Stimulated activated CD4-positive, alpha-beta T cell treated with anti-CD3 and anti-CD28 coated beads, Interleukin-2, amount 100 ng/mL, for 24 hours (primary cell): ENCODE measurements at places on chromosomes 12 and 14.

GRCh38 chr12:91778091-91778832, 367.4 kb downstream of the BTG1 start:
- DNase-seq = no peak

DNA sequence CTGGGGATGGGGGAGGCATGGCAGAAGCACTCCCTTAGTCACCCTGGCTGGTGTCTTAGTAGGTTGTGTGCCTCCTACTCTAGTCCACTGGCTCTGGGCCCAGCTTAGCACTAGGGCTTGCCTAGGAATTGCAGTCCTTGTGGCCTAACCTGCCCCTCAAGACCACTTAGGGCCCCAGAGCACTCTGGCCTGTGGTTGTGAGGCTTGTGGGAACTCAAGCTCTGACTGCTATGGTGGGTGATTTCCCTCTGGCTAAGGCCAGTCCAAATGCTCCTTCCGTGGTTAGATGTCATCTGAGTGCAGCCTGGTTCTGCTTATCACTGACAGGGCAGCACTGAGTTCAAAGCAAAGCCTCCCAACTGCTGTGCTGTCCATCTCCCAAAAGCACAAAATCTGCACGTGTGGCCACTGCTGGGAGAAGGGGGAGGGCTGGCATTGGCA, 20.2 kb downstream of the FGD4 start:
- DNase-seq = no peak

- DNase-seq = no peak
These were observed 377.5 kb downstream of the ADGRD1 start for GRCh38 chr12:131331148-131331750.

- DNase-seq = no peak
These were observed 54.9 kb upstream of the HIF1A start for GRCh38 chr14:61640158-61641136.

GRCh38 chr14:75981426-75982265, at the start of gene TGFB3:
TSS of gene TGFB3 (minus strand) at chr14:75981995. CDS start at chr14:75980893, 1,102 bp downstream.
- DNase-seq = peak; percentile 57

- no peak for DNase-seq
These were observed 36.1 kb downstream of the ASCL1 start for GRCh38 chr12:102993537-102993936.

GRCh38 chr12:26890784-26891183, 47.0 kb downstream of the INTS13 start:
- DNase-seq = no peak

GRCh38 chr12:45131506-45131905, 80.6 kb upstream of the DBX2 start:
- DNase-seq = no peak

DNA sequence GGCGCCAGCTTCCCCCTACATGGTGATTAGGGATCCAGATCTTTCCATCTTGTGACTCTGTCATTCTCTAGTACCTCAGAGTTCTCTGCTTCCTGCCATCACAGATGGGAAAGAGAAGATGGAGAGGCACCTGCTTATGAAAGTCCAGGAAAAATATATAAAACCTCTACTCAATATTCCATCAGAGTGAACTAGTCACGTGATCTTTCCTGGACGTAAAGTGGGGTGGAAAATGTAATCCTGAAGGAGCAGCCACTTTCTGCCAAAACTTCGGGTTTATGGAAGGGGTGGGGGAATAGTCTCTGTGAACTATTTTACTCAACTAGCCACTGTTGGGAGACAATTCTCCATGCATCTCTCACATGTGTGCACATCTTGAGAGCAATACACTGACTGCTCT, 47.7 kb downstream of the STAB2 start:
- DNase-seq = no peak

DNA sequence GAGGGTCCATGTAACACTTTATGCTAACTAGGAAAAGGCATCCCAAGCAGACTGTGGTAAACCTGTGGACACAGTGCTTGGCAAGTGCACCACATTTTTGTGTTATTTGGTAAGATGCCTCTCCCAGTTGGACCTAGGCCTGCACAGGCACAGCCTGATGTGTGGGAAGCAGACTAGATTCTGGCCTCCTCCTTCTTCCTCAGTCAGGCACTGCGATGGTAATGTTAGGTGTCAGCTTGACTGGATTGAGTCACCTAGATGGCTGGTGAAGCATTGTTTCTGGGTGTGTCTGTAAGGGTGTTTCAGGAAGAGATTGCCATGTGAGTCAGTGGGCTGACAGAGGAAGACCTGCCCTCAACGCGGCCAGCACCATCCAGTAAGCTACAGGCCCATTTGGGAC, 25.3 kb upstream of the RHOJ start:
- no peak for DNase-seq

GRCh38 chr12:13135371-13136178, 32.1 kb upstream of the GSG1 start:
- no peak for DNase-seq

DNA sequence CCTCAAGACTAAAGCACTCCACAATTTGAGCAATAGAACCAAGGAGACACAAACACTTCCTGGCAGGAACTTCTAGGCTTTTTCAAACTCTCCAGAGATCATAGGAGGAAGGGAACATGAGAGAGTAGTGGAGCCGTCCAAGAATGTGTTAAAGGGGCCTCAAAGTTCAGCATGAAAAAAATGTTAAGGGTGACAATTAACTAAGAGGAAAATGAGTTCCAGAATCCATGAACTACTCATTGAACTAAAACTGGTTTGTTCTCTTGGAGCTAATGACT, 122.0 kb downstream of the WIF1 start:
- DNase-seq = no peak

- DNase-seq = no peak
These were observed 5.2 kb downstream of the NOP2 start for GRCh38 chr12:6562881-6563280.

- DNase-seq = no peak
These were observed 207.8 kb upstream of the FAR2 start for GRCh38 chr12:28941248-28941647.

- DNase-seq = peak; percentile 51
These were observed at the start of gene CHGA for GRCh38 chr14:92922883-92923743. TSS of gene CHGA (plus strand) at chr14:92923150. CDS start at chr14:92923360, 210 bp downstream.

- DNase-seq = no peak
These were observed 36.4 kb downstream of the NFKBIA start for GRCh38 chr14:35368139-35368460.

GRCh38 chr12:57754411-57755193, at the start of gene MARCHF9:
TSS of gene MARCHF9 (plus strand) at chr12:57755103. CDS start at chr12:57755529, 426 bp downstream.
- peak; percentile 85 for DNase-seq

DNA sequence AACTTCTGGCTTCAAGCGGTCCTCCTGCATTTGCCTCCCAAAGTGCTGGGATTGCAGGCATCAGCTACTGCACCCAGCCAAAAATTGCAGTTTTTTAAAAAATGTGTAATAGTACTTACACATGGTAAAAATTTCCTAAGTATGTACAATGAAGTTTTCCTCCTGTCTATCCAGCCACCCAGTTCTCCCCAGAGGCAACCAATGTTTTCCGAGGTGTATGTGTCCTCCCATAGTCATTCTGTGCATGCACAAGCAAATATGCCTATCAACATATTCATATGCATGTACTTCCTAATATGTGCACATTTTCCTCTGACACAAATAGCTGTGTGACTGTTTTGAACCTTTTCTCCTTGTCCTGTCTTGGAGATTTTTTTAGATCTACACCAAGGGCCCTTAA, 195.0 kb downstream of the SLC5A8 start:
- DNase-seq = no peak

- no peak for DNase-seq
These were observed 48.5 kb downstream of the CHST11 start for GRCh38 chr12:104505095-104505818.

GRCh38 chr12:124847113-124848074, 16.3 kb downstream of the SCARB1 start:
- no peak for DNase-seq

DNA sequence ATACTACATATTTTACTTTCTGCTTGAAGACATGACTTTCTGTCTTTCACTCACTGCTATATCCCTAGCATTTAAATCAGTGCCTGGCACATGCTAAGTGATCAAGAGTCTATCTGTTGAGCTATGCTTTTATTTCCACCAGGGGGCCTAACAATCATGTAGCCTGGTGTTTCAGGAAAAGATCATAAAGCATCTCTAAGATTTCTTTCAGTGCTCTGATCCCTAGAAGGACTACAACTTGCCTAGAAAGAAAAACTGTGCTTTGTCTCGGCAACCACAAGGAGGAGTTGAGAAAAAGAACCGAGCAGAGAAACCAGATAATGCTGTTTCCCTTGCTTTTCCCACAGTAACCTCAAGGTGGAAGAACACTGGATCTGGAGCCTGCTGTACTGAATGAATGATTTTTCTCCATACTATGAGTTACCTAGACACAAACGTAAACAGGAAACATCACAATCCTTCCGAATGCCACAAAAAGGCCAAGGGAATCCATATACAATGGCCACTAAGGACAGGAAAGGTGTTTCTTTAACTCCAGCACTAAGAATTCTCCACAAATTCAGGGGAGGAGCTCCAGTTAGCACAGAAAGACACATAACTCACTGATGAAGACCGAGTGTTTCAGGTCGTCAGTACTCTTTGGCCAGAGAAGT, 1.2 kb downstream of the CRY1 start:
- DNase-seq = no peak

GRCh38 chr12:588024-588322, 75.3 kb downstream of the NINJ2 start:
- no peak for DNase-seq

DNA sequence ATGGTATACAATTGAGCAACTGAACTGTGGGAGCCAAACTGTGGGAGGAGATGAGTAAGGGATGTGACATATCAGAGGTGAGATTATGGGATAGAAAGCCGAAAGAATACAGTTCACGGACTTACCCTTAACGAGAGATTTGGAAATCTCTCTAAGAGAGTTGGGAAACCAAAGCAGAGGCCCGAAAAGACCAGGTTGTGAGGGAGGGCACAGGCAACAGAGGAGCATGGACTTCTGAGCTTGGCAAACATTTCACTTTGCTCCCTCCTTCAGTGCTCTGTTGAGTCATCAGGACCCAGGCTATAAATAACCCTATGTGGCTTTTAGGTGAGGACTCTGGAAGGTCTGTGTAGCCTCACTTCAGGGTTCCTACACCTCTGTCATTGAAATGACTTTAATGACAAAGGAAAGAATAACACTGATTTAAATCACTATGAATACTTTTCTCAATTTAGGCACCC, 120.6 kb downstream of the TGFB3 start:
- no peak for DNase-seq

- DNase-seq = no peak
These were observed 1.9 kb upstream of the FUT8 start for GRCh38 chr14:65410640-65411039.

DNA sequence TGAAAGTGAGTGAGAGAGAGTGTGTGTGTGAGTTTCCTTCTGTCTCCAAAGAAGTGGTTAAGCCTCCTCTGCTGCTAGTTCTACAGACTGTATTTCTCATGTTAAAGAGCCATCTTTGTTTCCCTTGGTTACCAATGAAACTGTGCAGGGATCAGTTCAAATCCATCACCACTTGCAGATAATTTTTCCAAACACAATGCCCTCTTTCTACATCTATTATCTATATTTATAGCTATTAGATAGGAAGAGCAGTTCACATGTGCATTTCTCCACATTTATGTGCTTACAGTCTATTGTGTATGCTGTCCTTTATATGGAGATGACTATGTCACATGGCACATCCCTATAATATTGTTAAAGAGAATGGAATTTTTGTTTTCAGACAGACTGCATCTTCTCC, 2.2 kb upstream of the DAAM1 start:
- no peak for DNase-seq

DNA sequence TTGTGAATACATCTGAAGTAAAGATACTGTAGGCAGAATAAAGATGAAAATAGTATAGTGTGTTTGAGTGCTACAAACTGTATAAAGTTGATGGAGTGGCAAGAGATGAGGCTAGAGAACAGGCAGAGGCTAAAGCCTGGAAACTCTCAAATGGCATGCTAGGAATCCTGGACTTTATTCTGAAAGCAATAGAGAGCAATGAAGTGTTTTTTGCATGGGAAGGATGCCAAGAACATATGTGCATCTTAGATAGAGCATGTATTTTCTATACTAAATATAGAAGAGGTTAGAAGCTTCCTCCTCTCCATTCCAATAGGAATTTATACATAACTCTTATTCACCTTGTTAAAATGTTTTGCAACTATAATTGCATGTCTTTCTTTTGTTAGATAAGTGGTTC, 86.3 kb upstream of the TMTC2 start:
- DNase-seq = no peak

DNA sequence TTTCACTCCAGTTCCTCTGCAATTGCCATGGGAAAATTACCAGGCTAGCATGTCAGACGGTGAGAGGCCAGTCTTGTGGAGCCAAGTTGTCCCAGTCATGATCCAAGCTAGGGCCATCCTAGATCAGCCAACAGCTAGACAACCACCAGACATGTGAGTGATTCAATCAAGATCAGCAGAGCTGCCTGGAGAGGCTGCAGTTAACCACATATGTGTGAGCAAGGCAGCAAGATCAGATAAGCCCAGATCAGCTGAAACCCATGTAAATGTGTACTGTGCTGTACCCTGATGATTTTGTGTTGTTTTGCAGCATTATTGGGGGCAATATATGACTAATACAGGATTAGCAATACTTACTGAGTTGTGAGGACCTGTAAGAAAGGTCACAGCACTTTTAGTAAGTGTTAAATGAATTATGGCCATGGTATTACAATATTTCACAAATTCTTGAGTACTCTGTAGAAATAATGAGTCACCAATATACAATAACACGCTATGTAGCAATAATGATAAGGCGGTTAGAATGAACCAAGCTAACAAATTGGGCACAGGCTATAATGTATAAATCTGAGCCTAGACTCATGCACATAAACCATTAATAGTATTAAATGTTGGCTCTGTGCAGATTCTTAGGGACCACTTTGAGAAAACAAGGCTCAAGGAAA, 91.4 kb downstream of the SUDS3 start:
- no peak for DNase-seq

- DNase-seq = no peak
These were observed 93.2 kb downstream of the CHST11 start for GRCh38 chr12:104549815-104550480.

GRCh38 chr14:42673963-42674362, 1067.3 kb downstream of the LRFN5 start:
- no peak for DNase-seq

GRCh38 chr14:47332939-47333338, 342.5 kb downstream of the MDGA2 start:
- DNase-seq = no peak

DNA sequence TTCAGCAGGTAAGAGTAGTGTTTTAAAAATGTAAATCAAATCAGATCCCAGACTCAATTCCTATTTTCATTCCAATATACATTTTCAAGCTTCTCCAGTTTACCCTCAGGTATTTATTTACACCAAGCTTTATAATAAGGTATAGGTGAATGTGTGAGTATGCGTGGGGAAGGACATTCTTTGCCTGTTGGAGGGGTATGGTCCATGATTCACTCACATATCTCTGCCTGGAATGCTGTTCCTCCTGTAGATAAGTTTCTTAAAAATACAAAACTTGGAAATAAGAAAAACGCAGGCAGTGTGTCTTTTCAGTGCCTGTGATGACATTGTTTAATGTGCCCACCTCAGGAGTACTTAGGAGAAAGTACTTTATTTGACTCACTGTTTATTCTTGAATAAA, 118.6 kb downstream of the CCDC91 start:
- DNase-seq = no peak
